ENCODE measurements at places on chromosomes 6 and 20. TPM values are rescaled to one million over a fixed set of nuclear protein-coding genes. Genes with fewer than 3 reads are reported as not detected.

- no peak for DNase-seq
- no peaks in the 10 kb centered on the region for H3K27me3 ChIP-seq
- H3K4me1 ChIP-seq: peaks cover 19% of the 10 kb centered on the region
- H3K36me3 ChIP-seq: peaks cover 3% of the 10 kb centered on the region
Measured at GRCh38 chr6:142027074-142027473, 105.7 kb upstream of the GJE1 start.

DNA sequence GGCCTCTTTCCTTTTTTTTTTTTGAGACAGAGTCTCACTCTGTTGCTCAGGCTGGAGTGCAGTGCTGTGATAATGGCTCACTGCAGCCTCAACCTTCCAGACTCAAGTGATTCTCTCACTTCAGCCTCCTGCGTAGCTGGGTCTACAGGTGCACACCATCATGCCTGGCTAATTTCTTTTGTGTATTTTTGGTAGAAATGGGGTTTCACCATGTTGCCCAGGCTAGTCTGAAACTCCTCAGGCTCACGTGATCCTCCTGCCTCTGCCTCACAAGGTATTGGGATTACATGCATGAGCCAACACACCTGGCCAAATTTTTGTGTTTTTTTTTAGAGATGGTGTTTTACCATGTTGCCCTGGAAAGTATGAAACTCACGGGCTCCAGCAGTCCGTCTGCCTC is 29.3 kb downstream of the SRC start:
- no peak overlapping the region for H3K27ac ChIP-seq
- no peaks in the 10 kb centered on the region for H3K27me3 ChIP-seq
- DNase-seq: no peak
- H3K36me3 ChIP-seq: peaks cover 2% of the 10 kb centered on the region

DNA sequence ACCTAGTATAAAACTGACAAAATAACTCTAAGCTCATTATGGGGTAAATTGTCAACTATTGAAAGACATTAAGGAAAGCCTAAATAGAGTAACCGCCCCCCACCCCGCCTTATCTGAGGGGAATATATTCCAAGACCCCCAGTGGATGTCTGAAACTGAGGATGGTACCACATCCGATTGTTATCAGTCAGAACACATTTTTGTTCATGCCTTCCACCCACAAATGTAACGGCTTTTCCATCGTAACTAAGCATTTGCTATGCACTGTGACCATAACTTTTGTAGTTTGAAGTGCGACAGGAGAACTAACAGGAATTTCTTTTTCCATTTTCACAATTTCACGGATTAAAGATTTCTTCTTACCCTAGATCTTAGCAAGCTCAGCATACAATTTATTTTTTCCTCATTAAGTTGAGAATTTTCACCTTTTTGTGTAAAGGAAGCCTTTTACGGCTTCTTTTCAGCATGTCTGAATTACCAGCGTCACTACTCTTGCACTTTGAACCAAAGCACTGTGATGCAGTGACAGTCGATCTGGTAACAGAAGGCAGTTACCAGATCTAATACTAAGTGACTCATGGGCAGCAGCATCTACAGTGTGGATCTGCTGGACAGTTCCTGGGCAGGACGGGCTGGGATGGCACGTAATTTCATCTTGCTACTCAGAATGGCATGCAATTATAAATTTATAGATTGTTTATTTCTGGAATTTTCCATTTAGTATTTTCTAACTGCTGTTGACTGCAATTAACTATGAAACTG is 11.8 kb downstream of the CFAP61 start:
- no peak overlapping the region for H3K27ac ChIP-seq
- no peak overlapping the region for H3K4me3 ChIP-seq
- peaks cover 60% of the 10 kb centered on the region for H3K27me3 ChIP-seq
- H3K36me3 ChIP-seq: no peaks in the 10 kb centered on the region
- H3K4me1 ChIP-seq: no peaks in the 10 kb centered on the region

GRCh38 chr6:105986998-105987397 is 99.1 kb upstream of the PRDM1 start:
- DNase-seq: no peak
- no peak overlapping the region for H3K4me3 ChIP-seq
- no peak overlapping the region for H3K27ac ChIP-seq
- H3K27me3 ChIP-seq: peaks cover 80% of the 10 kb centered on the region
- peaks cover 13% of the 10 kb centered on the region for H3K4me1 ChIP-seq

DNA sequence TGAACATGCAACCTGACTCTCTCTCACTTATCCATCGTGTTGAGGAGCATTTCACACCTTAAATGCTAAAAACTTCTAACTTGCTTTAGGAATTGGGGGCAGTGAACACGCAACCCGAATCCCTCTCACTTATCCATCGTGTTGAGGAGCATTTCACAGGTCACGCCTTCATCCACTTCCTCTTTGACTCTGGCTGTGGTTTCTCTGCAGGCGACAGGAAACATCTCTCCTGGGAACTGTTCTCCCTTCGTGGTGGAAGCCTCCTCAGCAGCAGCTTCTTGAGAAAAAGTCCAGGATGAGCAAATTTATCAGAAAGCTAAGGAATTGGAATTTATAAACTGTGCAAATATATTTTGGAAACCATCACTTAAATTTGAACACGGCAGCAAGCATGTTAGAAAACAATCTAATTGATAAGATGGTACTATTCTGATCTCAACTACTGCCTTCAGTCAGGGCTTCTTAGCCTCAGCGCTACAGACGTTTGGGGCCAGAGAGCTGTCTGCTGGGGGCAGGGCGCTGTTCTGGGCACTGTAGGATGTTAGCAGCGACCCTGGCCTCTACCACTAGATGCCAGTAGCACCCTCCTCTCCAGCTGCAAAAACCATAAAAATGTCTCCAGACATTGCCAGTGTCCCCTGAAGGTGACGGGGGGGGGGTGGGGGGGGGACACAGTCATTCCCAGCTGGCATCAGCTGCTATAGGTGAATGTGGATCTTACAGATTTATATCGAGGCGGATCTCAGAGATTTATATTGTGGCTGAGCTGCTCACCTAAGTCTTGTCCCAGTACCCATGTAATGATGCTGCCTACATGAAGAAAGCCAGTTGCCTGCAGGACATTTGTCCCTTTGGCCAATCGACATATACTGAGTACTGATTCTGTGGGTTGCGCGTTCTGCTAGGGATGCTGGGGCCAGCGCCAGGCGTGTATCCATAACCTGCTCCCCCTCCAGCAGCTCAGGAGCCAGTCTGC is 26.2 kb downstream of the CTCFL start:
- no peaks in the 10 kb centered on the region for H3K36me3 ChIP-seq
- peak overlapping the region; percentile 21 for H3K27ac ChIP-seq
- no peak overlapping the region for H3K4me3 ChIP-seq
- no peaks in the 10 kb centered on the region for H3K27me3 ChIP-seq
- no peak for DNase-seq

DNA sequence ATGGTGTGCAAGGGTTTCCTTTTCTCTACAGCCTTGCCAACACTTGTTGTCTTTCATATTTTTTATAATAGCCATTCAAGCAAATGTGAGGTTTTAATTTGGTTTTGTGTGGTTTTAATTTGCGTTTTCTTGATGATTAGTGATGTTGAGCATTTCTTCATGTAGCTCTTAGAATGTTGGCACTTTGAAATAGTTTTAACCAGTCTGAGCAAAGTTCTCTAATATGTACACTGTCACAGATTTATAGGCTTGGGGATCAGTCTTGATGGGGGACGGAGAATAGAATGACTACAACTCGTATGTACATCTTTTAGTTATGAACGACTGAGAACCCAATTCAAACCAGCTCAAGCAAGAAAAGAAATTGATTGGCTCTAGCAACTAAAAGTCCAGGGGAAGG is 1003.1 kb downstream of the KIF16B start:
- no peak overlapping the region for H3K27ac ChIP-seq
- H3K4me3 ChIP-seq: no peak overlapping the region
- DNase-seq: no peak
- H3K27me3 ChIP-seq: no peaks in the 10 kb centered on the region

Gene CDC5L
- 22.5 TPM for total RNA-seq

Gene SCUBE3
- 14.8 TPM for total RNA-seq

GRCh38 chr20:38112930-38113294 is 52.2 kb downstream of the TGM2 start:
- H3K36me3 ChIP-seq: no peaks in the 10 kb centered on the region
- peak; percentile 69 for DNase-seq
- no peak overlapping the region for H3K4me3 ChIP-seq
- H3K27me3 ChIP-seq: no peaks in the 10 kb centered on the region
- no peak overlapping the region for H3K27ac ChIP-seq

Gene PARD6B
- 1.1 TPM for total RNA-seq

- H3K4me1 ChIP-seq: no peaks in the 10 kb centered on the region
- H3K27ac ChIP-seq: no peak overlapping the region
- DNase-seq: no peak
Measured at GRCh38 chr6:119073307-119074051, 5.0 kb downstream of the FAM184A start.

- no peaks in the 10 kb centered on the region for H3K4me1 ChIP-seq
- no peak for DNase-seq
Measured at GRCh38 chr6:151671195-151671594, 136.3 kb upstream of the ESR1 start.

GRCh38 chr20:34163307-34163706 is 51.3 kb upstream of the EIF2S2 start:
- H3K4me3 ChIP-seq: no peak overlapping the region
- no peak overlapping the region for H3K27ac ChIP-seq
- no peaks in the 10 kb centered on the region for H3K36me3 ChIP-seq
- peaks cover 14% of the 10 kb centered on the region for H3K4me1 ChIP-seq

- H3K4me1 ChIP-seq: peaks cover 19% of the 10 kb centered on the region
- H3K27ac ChIP-seq: no peak overlapping the region
- DNase-seq: no peak
- no peaks in the 10 kb centered on the region for H3K27me3 ChIP-seq
- H3K36me3 ChIP-seq: peaks cover 2% of the 10 kb centered on the region
Measured at GRCh38 chr6:121835662-121836061, 400.2 kb downstream of the GJA1 start.

DNA sequence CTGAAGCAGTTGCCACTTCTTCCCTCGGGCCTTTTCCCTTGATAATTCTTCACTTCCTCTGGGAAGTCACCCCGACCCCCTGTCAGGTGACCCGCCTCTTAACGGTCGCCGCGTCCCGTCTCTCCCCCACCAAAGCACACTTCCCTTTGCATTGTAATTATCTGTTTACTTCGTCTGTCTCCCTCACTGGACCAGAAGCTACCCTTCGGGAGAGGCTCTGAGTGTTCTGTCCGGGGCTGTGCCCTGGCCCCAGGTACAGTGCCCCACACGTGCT is 771 bp upstream of the SNAI1 start:
- H3K27me3 ChIP-seq: no peaks in the 10 kb centered on the region
- peaks cover 23% of the 10 kb centered on the region for H3K36me3 ChIP-seq
- peaks cover 56% of the 10 kb centered on the region for H3K4me1 ChIP-seq
- H3K27ac ChIP-seq: no peak overlapping the region

Gene COL21A1
- total RNA-seq: 60.0 TPM

DNA sequence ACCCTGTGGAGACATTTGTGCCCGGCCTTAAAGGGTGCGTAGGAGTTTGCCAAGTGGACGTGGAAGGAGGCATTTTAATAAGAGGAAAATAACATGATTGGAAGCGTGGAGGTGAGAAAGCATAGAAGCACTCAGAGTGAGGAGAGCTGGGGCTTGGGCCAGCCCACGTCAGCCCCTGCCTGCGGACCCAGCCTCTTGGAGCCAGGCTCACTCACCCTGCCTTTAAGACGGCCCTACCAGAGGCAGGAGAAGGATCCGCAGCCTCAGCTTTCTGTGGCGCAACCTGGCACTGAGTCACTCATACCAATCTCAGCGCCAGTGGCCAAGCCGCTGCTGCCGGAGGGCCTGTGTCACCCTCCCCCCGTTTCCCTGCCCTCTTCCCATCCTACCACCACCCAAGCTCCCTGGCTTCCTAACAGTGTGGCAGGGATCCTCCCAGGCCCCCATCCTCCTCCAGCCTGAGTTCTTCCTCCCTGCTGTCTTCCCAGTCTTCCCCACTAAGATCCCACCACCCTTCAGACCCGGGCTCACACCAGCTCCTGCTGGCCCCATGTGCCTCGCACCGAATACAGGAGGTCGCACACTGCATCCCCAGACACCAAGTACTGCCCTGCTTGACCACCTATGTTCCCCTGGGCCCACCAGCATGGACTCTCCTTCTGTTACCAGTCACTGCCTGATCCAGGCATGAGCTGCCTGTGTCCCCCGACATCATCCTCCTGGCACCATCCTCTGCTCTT is 285.2 kb downstream of the UST start:
- no peaks in the 10 kb centered on the region for H3K27me3 ChIP-seq
- peak overlapping the region; percentile 54 for H3K4me3 ChIP-seq
- peak; percentile 88 for DNase-seq
- H3K27ac ChIP-seq: peak overlapping the region; percentile 98
- H3K36me3 ChIP-seq: no peaks in the 10 kb centered on the region
- H3K4me1 ChIP-seq: peaks cover 73% of the 10 kb centered on the region
